H9 (cell line): ENCODE measurements at places on chromosomes 11 and 22.

DNA sequence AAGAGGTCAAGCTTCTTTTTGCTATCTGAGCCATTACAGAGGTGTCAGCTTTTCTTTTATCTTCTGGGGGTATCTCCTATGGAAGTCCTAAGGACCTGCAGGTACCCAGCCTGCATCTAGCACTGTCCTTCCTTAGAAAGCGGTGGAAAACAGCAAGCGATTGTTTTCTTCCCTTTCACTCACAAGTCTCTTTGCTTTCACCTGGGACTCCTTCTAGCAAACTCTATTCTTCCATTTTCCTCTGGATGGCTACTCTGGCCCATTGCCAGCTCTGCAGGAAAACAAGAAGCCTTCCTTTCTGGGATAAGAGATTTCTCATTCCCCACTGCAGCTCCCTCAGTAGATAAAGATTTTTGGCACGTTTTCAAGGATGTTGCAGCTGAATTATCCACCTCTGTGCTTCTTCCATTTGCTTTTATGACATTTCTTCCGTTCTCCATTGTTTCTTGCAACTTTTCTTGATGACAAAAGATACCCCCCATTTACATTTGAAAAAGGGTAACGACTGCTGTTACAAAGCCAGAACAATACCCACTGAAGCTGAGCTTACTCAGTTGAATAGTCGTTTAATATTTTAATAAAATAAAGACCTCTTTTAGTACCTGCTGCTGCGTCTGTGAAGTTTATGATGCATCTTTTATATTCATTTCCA is 40.2 kb upstream of the BDNF start:
- DNase-seq, result peak; percentile 37

GRCh38 chr11:43123443-43123842 is 188.4 kb upstream of the API5 start:
- DNase-seq, result no peak

GRCh38 chr22:33620085-33620484 is 300.2 kb downstream of the LARGE1 start:
- DNase-seq, result no peak

DNA sequence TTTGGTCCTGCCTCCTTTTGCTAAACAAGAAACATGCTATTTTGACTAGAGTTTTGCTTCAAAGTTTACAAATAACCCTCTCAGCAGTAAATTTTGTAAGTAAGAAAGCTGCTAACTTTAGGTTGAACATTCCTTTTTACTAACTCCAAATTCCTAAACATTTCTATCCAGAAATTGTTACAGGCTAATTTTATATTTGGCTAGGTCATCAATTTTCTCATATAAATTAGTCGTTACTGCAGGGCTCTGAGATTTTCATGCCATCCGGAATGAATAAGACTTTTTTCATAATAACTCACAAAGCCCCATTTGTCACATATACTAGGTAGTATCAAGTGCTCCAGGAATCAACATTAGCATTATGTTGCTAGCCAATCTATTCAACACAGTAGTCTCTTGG is 143.1 kb downstream of the METTL15 start:
- no peak for DNase-seq

- DNase-seq, result no peak
Measured at GRCh38 chr22:30877662-30878515, 90.7 kb downstream of the MORC2 start.

- no peak for DNase-seq
Measured at GRCh38 chr11:58497951-58498350, 10.0 kb downstream of the OR5B21 start.

- no peak for DNase-seq
Measured at GRCh38 chr11:69065147-69065710, 16.5 kb downstream of the TPCN2 start.

GRCh38 chr22:43909708-43910107 is 13.9 kb upstream of the PNPLA3 start:
- DNase-seq, result no peak
